ENCODE measurements at places on chromosomes 4 and X.

- no peak for DNase-seq
These were observed 135.6 kb upstream of the PLS3 start for GRCh38 chrX:115425359-115425758.

DNA sequence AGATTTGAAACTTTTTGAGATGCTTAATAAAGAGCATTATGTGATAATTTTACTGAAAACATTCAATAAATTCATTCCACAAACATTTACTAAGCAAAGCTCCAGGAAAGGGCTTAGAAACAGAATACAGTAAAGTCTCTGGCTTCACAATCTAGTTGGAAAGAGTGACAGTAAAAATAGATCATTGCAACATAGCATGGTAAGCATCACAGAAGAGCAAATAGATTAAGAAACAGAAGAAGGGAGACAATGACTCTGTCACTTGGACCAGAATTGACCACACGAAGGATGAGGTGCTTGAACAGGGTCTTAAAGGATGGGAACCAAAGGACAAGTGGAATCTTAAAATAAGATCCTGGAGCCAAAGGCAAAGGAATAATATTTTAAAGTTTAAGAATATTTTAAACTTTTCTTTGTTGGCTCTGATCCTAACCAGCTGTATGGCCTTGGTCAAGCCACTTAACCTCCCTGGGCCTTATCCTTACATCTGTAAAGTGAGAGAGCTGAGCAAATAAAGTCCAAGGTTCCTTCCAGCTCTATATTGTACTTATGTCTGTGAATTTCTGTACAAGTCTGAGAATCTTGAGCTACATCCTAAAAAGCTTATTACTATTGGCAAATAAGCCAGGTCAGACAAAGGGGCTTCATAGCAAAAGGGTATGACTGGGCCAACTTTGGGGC, 33.9 kb downstream of the SEC24D start:
- no peak for DNase-seq

GRCh38 chrX:7110821-7111276, 36.7 kb upstream of the STS start:
- no peak for DNase-seq

DNA sequence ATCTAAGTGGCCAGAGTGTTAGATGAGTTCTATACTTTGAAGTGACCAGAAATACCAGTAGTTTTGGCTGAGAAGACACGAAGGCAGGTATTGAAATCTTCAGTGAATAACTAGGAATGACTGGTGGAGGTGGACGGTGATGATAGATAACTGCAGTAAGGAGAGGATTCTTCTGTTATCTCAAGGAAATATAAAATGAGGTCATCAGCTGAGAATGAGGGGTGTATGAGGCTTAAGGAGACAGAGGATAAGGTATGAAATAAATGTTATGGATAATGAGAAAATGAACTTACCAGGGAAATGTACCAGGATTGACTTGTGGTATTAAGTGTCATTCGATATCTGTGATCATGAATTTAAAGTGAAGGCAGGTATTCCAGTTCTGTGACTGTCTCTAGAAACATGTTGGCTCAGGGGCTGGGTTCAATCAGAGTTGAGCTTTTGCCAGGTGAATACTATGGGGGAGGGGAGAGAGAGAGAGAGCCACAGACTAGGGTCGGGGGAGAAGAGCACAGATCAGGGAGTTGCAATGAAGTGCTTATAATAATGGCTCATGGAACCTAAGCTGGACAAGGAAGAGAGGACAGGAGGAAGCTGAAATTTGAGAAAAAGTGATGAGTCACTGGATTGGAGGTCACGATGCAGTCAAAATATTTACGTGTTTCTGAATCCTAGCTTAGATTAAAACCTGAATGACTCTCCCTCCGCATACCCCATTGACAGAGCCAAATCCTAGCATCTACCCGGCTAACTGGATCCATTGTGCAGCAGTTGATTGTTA, 37.5 kb upstream of the BRS3 start:
- no peak for DNase-seq

DNA sequence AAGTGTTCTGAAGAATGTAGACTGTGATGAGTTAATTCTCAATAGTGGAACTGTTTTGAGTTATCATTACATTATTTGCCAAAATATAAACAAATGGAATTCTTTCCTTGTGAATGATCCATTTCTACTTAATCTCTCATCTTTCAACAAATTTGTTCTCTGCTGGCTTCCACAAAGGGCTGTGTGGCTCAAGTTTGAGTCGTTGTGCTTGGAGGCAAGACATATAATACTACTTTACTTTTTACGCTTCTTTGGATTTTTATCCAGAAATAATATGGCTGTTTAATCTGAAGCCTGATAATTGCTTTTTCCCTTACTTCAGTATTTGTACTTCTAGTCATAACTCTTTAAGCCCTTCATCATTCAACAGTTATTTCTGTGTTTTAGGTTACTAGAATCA, 169.5 kb downstream of the ARHGAP10 start:
- no peak for DNase-seq

DNA sequence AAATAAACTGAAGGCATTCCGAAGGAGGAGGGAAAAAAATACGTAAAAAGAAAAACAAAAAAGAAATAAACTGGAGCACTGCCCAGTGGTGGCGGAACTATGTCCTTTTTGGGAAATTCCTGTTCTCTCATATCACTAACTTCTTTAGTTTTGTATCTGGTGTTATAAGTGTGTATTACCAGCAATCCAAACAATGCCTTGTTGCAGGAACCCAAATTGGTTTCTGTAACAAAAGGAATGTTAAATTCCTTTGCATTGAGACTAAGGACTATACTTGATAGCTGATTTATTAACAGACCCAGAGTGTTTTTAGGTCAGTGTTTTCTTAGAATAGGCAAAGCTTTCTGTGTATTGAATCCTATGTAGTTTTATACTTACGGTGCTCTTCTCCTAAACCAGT, 6.6 kb downstream of the CCNG2 start:
- no peak for DNase-seq

GRCh38 chr4:40710484-40711254, 39.1 kb upstream of the NSUN7 start:
- DNase-seq = no peak

DNA sequence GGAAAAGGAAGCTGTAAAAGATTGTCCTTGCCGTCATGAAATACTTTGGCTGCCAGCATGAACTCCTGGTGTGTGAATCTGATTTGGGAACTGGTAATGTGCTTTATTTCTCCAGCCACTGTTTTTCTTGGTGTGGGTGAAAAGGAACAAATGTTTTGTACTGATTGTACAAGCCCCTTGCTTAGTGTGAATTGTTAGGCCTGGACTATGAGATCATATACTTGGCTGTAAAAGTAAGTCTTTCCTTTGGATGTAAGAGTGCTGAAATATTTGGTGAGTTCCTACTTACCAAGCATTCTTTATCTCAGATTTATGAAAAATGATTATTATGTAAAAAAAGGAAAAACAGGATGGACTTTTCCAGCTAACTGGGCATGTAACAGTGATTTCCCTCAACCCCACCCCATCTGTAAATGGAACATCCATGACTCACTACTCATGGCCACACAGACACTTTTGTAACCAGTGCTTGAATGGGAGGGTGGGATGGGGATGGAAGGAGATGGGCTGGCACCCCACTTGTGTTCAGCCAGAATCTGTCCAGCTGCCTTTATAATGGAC, 6.3 kb downstream of the FNIP2 start:
- DNase-seq = no peak

- no peak for DNase-seq
These were observed 1703.1 kb downstream of the PCDH7 start for GRCh38 chr4:32423267-32423666.

- no peak for DNase-seq
These were observed 1399.1 kb upstream of the PCDH7 start for GRCh38 chr4:29320947-29321620.

GRCh38 chr4:101528526-101528925, 181.2 kb upstream of the PPP3CA start:
- no peak for DNase-seq

DNA sequence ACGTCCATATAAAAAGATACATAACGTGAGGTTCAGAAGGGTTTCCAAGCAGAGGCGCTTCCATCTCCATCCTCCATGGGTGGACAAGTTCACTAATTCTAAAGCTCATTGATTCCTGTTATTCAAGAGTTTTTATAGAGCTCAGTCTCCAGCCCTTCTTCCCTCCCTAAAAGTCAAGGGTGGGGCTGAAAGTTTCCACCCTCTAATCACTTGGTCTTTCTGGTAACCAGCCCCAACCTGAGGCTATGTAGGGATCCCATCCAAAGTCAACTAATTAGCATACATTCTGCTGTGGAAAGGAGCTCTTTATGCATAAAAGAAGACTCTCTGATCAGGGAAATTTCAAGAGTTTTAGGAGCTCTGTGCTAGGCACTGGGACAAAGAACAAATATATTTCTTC, 46.9 kb upstream of the VEGFC start:
- DNase-seq = no peak

DNA sequence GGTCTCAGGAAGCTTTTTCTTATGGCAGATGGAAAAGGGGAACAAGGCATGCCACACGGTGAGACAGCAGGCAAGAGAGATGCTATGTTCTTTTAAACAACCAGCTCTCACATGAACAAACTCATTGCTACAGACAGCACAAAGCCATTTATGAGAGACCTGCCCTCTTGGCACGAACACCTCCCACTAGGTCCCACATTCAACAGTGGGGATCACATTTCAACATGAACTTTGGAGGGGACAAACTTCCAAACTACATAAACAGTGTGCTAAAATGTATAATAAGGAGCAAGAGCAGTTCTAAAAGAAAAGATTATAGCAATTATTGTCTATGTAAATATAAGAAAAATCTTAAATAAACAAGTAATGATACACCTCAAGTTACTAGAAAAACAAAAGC, 391.8 kb upstream of the CPXCR1 start:
- DNase-seq = no peak

DNA sequence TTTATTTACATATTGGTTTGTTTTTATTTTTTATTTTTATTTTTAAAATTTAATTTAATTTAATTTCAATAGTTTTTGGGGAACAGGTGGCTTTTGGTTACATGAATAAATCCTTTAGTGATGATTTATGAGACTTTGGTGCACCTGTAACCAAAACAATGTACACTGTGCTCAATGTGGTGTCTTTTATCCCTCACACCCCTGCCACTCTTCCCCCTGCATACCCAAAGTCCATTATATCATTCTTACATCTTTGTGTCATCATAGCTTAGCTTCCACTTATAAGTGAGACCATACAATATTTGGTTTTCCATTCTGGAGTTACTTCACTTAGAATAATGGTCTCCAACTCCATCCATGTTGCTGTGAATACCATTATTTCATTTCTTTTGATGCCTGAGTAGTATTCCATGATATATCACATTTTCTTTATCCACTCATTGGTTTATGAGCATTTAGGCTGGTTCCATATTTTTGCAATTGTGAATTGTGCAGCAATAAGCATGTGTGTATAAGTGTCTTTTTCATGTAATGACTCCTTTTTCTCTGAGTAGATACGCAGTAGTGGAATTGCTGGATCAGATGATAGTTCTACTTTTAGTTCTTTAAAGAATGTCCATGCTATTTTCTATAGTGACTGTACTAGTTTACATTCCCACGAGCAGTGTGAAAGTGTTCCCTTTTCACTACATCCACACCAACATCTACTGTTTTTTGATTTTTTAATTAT, 157.1 kb downstream of the CPXCR1 start:
- no peak for DNase-seq

DNA sequence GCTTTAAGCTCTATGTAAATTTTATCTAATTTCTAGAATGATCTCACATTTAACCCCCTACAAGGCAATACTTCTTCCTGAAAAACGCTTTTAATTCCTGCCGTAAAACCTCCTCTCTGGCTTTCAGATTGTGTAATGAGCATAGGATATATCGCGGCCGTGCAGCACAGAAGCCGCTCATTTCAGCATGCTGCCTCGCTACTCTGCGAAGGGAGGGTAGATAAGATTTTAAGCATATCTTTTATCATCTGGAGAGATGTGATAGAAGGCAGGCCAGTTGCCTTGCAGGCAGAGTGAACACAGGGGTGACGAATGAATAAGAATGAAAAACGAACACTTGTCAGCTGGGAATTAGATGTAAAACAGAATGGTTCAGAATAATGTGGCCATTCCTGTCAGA, 265.5 kb downstream of the UNC5C start:
- DNase-seq = no peak

GRCh38 chr4:26803211-26803861, 57.3 kb upstream of the STIM2 start:
- peak; percentile 30 for DNase-seq

DNA sequence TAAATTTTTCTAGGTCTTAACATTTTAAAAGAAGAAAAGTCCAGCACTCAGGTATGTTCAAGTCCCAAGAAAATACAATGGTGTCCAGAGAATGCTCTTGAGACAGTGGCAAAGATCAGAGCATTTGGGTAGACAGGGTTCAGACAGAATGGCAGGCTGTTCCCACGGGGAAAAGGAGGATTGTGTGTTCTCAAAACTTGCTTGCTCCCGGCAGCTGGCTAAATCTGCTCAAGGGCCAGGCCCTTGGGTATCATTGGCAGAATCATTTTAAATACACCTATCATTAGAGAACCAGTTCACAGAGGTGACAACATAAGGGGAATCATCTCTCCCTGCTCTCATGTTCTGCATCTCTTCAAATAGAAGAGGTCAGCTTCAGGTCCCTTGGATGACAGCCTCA, 456.3 kb downstream of the DTHD1 start:
- DNase-seq = no peak

DNA sequence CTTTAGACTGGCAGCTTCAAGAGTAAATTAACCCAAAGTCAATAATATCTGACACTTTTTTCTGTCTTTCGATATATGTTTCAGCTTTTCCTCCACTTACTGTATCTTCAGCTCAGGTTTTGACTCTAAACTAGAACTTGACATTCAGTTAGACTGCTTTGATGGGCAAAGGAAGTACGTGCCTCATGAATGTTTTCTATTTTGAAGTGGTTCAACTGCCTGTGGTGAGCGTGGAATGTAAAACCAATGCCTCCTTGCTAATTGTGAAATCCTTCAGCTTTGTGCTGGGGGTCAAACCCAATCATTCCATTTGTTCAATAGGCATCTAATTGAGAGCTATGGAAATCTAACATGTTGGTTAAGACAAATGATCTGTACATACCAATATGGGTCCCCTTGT, 857.0 kb upstream of the HTR2C start:
- DNase-seq = no peak

DNA sequence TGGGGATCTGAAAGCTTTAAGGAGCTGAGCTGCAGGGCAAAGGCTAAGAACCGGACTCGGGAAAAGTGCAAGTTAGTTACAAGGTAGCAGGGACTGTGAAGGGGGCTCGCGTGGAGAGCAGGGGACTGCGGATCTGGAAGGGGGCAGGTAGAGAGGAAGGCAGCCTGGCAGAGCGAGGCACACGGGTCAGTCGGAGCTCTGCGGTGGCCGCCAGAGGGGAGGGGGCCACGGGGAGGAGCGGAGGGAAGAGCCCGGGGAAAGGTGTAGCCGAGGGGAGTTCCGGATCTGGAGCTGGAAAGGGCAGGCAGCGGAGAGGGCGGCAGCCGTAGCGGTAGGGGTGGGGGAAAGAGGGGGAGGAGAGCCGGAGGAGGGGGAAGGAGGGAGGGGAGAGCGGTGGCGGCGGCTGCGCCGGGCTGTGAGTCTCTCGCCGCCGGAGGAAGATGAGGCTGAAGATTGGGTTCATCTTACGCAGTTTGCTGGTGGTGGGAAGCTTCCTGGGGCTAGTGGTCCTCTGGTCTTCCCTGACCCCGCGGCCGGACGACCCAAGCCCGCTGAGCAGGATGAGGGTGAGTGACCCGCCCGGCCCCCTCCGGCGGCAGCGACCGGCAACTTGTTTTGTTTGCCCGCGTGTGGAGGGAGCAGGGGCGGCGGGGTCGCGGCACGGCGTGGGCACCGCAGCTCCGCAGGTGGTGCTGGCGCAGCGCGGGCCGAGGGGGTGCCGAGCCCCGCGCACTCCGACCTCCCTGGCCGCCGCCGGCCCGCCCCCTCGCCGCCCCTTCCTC, at the start of gene GALNT7:
Gene GALNT7, plus strand, starts transcription at position 416 of the 782 bp plus-strand sequence. Its CDS starts 25 bp downstream, at position 441.
- DNase-seq = peak; percentile 74

- no peak for DNase-seq
These were observed 53.5 kb downstream of the TMEM131L start for GRCh38 chr4:153519687-153520086.
